ENCODE measurements at places on chromosomes 2 and 18. TPM values are rescaled to one million over a fixed set of nuclear protein-coding genes. Genes with fewer than 3 reads are reported as not detected.

The PLGLB1 gene
- 2.2 TPM for total RNA-seq

The PHOSPHO2 gene
- 3.2 TPM for total RNA-seq

DNA sequence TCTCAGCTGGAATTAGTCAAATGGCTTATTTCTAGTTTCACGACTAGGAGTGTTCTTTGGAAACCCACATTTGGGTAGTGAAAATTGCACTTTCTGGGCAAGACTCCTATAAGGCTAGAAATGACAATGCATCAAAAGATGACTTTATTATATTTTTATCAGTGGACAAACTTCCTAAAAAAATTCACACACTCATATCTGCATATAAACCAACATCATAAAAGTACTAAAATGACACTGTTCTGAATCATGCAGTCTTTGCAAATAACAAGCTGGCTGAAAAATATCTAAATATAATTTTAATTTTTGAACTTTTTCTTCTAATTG lies 17.6 kb downstream of the MXD1 start:
- no peak overlapping the region for H3K4me3 ChIP-seq
- H3K27me3 ChIP-seq, result no peaks in the 10 kb centered on the region
- peaks cover 17% of the 10 kb centered on the region for H3K4me1 ChIP-seq
- no peak for DNase-seq
- no peak overlapping the region for H3K27ac ChIP-seq
- no peaks in the 10 kb centered on the region for H3K36me3 ChIP-seq

DNA sequence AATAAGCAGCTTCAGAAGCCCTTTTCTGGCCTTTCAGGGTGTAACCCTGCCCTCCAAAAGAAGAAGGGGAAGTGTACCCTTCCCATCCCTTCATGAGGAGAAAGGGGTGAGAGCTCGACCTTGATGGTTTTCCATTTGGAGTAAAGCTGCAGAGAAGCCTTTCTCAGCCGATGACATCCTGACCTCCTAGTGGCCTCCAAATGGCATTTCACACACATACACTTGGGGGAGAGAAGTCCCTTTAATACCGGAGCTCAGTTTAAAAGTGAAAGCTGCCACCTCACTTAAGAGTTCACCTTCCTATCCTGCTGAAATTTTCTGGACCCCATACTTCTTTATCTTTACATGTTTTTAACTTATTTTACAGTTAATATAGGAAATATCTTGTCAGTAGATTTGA lies 716.7 kb downstream of the DCDC2C start:
- H3K4me3 ChIP-seq, result no peak overlapping the region
- no peak overlapping the region for H3K27ac ChIP-seq
- no peaks in the 10 kb centered on the region for H3K27me3 ChIP-seq

DNA sequence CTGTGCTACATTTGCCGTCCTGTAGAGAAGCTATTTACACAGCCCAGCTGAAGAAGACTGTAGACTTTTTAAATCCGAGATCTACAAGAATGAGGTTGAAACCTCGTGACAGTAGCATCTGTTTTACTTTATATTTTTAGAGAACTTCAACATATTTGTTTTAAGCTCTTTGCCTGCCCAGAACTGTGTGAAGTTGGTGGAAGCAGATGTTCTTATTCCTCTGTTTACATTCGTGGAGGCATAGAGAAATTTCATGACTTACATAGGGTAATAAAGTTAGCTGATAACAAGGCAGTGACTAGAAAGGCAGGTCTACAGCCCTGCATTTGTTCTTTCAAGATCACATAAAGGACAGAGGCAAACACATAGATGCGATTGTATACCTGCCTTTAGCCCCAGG lies 47.0 kb upstream of the MAP3K20 start:
- H3K27ac ChIP-seq, result no peak overlapping the region
- DNase-seq, result no peak
- no peaks in the 10 kb centered on the region for H3K4me1 ChIP-seq
- H3K27me3 ChIP-seq, result no peaks in the 10 kb centered on the region

DNA sequence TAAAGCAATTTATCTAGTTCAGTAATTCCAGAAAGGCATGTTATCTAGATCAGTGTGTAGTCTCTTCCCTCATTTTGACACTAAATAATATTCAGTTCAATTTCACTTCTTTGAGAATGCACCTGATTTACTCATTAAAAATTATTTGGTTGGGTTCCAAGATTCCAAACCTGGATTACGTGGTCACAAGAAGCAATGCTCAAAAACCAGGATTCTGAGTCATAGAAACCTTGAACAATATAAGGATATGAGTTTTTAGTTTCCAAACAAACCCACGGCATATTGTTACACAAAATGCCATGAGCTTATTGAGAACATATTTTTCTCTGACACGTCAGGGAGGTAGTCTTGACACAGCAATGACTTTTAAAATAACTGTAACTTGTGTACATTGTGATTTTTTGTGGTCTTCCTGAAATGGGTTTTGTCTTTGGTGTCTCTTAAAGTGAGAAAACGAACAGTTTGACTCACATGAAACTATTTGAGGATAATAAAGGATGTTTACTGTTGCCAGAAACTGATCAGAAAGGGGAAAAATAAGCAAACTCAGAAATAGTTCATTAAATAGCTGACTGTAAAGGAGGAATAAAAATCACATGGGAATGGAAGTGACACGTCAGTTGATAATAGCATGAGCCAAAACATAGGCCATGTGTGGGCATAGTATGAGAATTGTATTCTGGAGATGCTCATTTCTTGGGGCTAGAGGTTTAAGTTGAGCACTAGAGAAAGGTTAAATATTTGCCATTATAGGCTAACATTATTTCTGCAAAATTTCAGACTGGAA lies 617.7 kb upstream of the CDH2 start:
- H3K4me1 ChIP-seq, result no peaks in the 10 kb centered on the region
- no peak overlapping the region for H3K4me3 ChIP-seq
- no peak for DNase-seq

GRCh38 chr2:33680644-33681363 lies 81.7 kb upstream of the FAM98A start:
- no peak overlapping the region for H3K27ac ChIP-seq
- no peak for DNase-seq
- H3K4me3 ChIP-seq, result no peak overlapping the region
- no peaks in the 10 kb centered on the region for H3K27me3 ChIP-seq
- no peaks in the 10 kb centered on the region for H3K4me1 ChIP-seq

DNA sequence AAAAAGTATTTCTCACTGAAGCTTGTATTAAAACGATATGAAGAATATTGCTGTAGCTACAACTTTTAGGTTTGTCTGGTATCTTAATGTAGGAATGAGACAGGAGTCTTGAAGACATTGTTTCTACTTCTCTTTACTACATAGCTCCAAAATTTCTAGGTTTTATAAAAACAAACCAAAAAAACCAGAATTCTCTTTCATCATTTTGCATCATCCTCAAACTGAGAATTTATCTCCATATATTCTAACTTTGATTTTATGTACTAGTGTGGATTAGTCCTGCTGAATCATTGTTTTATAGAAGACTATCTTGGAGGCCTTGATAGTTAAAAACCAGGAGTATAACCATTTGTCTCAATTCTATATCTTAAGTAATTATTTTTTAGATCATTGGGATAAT lies 100.2 kb downstream of the ICA1L start:
- no peaks in the 10 kb centered on the region for H3K4me1 ChIP-seq
- no peak for DNase-seq
- no peaks in the 10 kb centered on the region for H3K27me3 ChIP-seq
- H3K36me3 ChIP-seq, result no peaks in the 10 kb centered on the region
